ENCODE measurements at places on chromosomes 2 and 18.
A peak's percentile ranks its signal among the peaks of the same experiment; 100 is the strongest.

GRCh38 chr2:230774348-230774951 is 61.8 kb downstream of the CAB39 start:
- no peak for DNase-seq

DNA sequence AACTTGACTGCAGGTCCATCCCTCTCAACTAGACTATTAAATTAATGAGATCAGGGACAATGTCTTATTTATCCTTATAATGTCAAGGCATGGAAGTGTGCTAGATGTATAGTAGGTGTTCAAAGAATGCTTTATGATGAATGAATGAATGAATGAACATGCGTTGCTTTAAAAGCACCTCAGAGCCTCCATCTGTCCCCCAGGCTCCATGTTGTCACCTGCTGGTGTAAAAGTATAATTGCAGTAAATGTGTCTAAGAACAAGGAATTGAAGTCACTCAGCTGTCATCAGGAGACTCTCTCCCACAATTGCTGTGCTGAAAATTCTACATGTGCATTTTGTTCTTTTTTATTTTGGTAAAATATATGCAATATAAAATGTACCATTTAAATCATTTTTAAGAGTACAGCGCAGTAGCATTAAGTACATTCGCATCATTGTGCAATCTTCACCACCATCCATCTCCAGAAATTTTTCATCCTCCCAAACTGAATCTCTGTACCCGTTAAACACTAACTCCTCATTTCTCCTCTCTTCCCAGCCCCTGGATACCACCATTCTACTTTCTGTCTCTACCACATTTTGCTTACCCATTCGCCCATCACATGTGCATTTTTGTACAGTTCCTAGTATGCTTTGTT is 52.6 kb downstream of the GNAL start:
- no peak for DNase-seq

GRCh38 chr2:30412684-30413570 is 34.1 kb upstream of the LCLAT1 start:
- DNase-seq, result no peak

GRCh38 chr2:74439373-74439772 is 2.4 kb downstream of the RTKN start:
- no peak for DNase-seq

GRCh38 chr2:99554238-99554637 is 64.4 kb upstream of the REV1 start:
- no peak for DNase-seq

DNA sequence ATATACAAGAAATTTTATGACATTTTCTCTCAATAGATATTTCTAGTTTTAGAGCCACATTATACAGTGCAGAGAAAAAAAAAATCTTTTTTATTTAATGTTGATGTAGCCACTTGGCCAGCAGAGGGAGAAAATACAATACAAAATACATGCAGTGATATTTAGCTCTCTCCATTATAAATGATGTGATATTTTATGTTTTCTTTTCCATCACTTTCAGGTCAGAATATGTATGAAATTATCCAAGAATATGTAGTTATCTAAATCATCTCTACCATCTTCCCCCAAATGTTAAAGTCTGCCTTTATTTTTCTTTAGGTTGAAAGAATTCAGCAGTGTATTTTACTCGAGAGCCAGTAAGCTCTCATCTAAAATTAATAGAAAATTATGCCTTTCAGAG is 533.6 kb upstream of the FSHR start:
- DNase-seq, result no peak

- DNase-seq, result no peak
Observed at GRCh38 chr2:223010641-223011040, 41.3 kb upstream of the KCNE4 start.

DNA sequence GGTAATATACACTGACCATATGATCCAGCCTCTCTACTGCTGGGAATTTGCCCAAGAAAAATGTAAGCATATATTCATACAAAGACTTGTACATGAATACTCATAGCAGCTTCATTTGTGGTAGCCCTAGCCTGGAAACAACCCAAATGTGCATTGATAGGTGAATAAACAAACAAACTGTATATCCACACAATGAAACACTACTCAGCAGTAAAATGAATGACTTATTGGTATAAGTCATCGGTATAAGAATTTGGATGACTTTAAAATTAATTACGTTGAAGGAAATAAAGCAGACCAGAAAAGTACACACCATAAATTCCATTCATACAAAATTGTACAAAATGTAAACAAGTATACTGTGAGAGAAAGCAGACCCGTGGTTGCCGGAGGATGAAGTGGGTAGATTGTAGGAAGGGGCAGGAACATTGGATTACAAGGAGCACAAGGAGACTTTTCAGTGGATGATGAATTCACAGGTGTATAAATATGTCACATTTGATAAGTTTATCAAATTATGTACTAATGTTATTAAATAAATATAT is 376.7 kb downstream of the TDRD15 start:
- DNase-seq, result no peak

DNA sequence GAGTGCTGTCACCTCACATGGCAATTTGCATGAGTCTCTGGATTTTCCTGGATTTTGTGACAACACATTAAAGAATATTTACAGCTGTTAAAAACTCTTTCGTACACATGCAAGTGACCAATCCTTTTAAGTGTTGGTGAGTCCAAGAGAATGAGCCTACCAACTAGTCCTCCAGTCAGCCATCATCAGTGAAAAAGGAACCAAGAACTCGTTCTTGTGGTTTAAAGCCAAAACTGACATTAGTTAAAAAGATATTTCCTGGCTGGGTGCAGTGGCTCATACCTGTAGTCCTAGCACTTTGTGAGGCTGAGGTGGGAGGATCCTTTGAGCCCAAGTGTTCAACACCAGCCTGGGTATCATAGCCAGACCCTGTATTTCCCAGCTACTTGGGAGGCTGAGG is 215.4 kb upstream of the ITGA4 start:
- no peak for DNase-seq

- no peak for DNase-seq
Observed at GRCh38 chr2:179932786-179933185, 71.4 kb upstream of the ZNF385B start.

- no peak for DNase-seq
Observed at GRCh38 chr2:74619651-74620297, 28.4 kb downstream of the M1AP start.

GRCh38 chr2:71643674-71644357 is 190.5 kb downstream of the DYSF start:
- DNase-seq, result no peak

GRCh38 chr2:191006997-191007783 is 6.8 kb downstream of the STAT1 start:
- DNase-seq, result no peak

- DNase-seq, result no peak
Observed at GRCh38 chr18:44883671-44884070, 203.0 kb downstream of the SETBP1 start.

GRCh38 chr18:10475654-10476291 is 21.3 kb downstream of the APCDD1 start:
- peak; percentile 24 for DNase-seq

- no peak for DNase-seq
Observed at GRCh38 chr2:187345338-187345737, 102.7 kb downstream of the CALCRL start.

DNA sequence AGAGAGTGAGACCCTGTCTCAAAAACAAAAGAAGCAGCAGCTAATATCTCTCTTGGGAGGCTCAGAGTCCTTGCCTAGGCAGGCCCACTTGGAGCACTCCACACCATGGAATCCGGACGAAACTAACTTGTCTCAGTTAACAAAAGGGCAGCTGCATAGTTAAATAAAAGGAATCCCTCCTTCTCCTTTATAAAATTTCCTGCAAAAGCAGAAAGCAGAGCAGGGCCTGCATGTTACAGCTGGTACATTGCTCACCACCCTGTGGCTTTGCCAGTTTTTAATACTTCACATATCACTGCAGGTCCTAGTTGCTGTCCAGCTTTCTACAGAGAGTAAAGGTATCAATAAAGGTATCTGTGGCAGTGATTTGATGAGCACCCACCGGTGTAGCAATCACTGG is 93.6 kb downstream of the ASAP2 start:
- no peak for DNase-seq

- no peak for DNase-seq
Observed at GRCh38 chr18:56246916-56247315, 391.5 kb downstream of the TXNL1 start.

GRCh38 chr2:201913201-201913600 is 106.9 kb downstream of the CDK15 start:
- no peak for DNase-seq
